ENCODE measurements at places on chromosomes 11 and 22. TPM values are rescaled to one million over a fixed set of nuclear protein-coding genes. Genes with fewer than 3 reads are reported as not detected.

Gene ACP2
- total RNA-seq, result 39.6 TPM

DNA sequence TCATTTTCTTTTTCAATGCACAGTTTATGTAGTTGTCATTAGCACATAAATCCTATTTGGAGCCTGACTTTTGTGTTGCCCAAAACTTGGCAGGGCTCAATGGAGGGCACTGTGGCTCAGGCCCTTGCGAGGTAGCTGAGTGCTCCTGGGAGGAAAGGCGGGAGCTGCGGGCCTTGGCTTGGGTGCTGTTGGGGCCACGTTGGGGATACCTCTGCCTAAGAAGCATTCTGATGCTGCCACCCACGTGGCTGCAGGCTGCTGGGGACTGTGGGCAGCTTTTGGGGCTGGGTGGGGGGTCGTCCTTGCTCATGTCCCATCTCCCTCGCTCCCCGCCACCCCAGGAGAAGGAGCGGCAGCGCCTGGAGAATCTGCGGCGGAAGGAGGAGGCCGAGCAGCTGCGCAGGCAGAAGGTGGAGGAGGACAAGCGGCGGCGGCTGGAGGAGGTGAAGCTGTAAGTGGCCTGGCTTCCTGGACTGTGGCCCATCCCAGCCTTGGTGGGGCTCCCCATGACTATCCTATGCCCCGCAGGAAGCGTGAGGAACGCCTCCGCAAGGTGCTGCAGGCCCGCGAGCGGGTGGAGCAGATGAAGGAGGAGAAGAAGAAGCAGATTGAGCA, 20.9 kb downstream of the INCENP start:
- no peak for DNase-seq

Gene STK33
- total RNA-seq, result 12.2 TPM

Gene IL10RA
- 0.38 TPM for total RNA-seq

DNA sequence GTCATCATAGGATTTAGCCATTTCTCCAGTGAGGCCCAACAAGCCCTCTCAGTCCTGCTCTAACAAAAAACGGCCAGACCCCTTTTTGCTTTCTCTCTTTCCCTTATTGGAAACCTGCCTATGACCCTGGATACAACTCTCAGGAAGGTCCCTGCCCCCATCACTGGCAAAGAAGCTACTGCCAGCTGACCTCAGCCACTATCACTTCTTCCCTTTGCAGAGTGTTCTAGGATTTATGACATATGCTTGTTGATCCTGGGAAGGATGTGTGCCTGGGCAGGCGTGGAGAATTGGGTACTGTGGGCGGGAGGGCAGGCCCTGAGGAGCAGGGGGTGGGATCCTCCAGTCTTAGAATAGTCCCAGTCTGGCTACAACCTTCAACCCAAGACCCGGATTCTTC, 7.5 kb downstream of the PGAP2 start:
- no peak for DNase-seq

GRCh38 chr11:24324211-24324610, 172.6 kb upstream of the LUZP2 start:
- no peak for DNase-seq

GRCh38 chr11:17719938-17720795, 796 bp downstream of the MYOD1 start:
- peak; percentile 41 for DNase-seq

- no peak for DNase-seq
These were observed 3.6 kb downstream of the PKNOX2 start for GRCh38 chr11:125167954-125168835.

GRCh38 chr11:114059278-114059983, at the start of gene ZBTB16:
Gene ZBTB16, plus strand, starts transcription at chr11:114059711. Its CDS starts 3,590 bp downstream, at chr11:114063301.
- DNase-seq, result no peak

- no peak for DNase-seq
These were observed 607 bp downstream of the CCDC82 start for GRCh38 chr11:96388891-96389719.

- DNase-seq, result no peak
These were observed 66.7 kb downstream of the MYEOV start for GRCh38 chr11:69360606-69361005.

Gene AGBL2
- total RNA-seq, result 3.5 TPM

Measured in mesothelial cell of epicardium (in vitro differentiated cells).